IPS DF 19.7 (cell line): ENCODE measurements at places on chromosomes 13 and 19.

DNA sequence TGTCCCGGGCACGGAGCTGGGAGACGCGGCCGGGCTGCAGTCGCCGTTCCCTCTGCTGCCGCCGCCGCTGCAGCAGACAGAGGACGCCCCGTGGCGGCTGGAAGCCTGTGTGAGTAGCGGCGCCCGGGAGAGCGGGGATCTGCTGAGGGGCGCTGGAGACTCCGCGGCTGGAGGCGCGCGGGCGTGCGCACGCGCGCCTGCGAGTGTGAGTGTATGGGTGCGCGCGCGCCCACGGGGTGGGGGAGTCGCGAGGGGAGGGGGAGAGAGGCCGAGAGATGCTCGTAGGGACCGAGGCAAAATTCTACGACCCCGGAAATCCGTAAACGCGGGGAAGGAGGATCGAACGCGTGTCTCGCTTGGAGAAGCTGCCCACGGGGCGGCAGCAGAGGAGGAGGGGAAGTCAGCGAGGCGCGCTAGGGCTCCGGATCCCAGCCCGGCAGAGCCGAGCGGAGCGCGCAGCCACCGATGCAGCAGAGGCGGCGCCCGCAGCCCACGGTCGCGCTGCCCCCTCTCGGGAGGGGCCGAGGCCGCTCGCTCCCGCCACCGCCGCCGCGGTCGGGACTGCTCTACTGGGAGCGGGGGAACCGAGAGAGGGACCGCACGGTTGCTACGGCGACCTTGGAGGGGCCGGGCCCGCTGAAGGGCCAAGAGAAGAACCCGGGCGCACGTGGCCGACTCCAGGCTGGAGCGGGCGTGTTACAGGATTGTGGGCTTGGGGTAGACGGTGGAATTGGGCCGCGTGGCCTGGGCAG is at the start of gene ENOX1:
TSS of gene ENOX1 (minus strand) at position 207 of the 752 bp plus-strand sequence.
- DNase-seq: no peak

DNA sequence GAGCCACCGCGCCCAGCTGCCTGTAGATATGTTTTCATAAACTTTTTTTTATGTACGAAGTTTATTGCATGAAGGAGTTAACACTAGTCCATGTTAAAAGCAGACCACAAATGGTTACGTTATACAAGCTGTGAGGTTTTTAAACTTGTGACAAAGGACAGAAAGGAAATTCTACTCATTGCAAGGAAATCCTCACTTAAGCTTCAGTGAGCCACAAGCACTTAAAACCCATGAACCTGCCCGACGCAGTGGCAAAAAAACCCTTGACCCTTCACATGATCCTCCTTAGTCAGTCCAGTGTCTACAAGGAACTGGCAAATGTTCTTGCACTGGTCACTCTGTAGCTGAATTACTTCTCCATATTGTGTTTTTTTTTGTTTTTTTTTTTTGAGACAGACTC is 4.2 kb downstream of the MPND start:
- no peak for DNase-seq

DNA sequence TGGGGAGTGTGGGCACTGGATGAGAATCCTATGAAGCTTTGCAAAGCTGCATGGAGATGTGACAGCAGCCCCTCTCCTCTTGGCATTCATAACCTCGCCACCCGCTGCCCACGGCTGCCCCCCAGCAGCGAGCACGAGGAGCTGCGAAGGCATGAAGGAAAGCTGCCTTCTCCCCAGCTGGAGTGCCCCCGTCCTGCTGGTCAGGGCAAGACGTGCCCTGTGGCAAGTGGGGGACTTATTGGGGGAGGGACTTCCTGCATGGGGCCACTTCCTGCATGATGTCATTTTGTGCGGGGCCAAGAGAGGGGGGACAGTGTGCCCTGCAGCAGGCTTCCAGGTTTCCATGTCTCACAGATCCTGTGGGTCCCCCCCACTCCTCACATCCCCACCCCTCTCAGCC is 85.9 kb downstream of the TSHZ3 start:
- no peak for DNase-seq

GRCh38 chr19:16210168-16210567 is 12.5 kb downstream of the AP1M1 start:
- DNase-seq: no peak

- no peak for DNase-seq
These were observed 2.5 kb downstream of the TEX29 start for GRCh38 chr13:111322916-111323331.
